ENCODE measurements at places on chromosomes 4 and X.
A peak's percentile ranks its signal among the peaks of the same experiment; 100 is the strongest.

- no peak for DNase-seq
Measured at GRCh38 chrX:84907324-84907968, 96.2 kb upstream of the APOOL start.

DNA sequence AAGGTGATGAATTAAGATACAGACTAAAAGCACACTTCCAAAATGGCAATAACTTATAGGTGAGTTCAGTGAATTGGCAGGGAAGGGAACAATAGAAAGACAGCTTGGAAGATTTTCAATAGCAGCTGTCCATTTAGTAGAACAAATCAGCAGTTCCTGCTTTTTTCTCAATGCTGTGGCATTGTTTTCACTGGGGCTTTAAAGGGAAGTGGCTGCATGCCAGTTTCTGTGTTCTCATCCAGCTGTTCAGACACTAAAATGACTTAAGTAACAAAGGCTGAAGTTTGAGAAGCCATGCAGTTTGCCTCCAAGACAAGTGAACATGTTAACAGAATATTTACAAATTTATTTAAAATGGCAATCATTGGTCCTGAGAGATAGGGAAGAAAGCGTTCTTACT lies 291.9 kb downstream of the FAM47A start:
- DNase-seq, result no peak

DNA sequence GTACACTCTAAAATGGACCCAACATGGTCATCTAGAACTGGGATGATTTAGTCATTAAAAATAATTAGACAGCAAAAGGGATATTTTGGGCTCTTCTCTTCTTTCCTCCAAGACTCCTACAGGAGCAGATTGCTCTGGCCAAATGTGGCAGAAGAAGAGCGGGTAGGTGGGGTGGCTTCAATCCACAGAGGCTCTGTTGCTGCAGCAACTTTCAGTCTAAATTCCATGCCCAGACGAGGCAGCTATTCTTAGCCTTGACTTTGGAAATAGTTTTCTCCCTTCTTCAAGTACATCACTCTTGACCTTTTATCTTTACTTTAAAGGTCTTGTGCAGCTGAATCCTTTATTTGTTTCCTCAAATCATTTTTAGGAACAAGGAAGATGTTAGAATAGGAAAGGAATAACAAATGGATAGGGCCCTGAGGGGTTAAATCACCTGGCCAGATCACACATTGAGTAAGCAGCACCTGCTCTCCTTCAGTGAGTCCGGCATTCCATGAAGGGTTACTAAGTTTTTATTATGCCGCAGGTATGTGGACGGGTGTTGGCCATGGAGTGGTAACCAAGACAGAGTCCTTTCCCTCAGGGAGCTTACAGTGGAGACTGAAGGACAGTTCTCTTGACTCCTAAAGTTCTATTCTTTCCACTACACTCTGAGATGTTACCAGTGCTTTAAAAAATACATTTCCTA lies 19.3 kb upstream of the SORBS2 start:
- no peak for DNase-seq

GRCh38 chr4:3041192-3042142 lies 32.9 kb downstream of the HTT-AS start:
- DNase-seq, result peak; percentile 55

- DNase-seq, result no peak
Measured at GRCh38 chr4:108473163-108473720, 147.1 kb upstream of the RPL34 start.

DNA sequence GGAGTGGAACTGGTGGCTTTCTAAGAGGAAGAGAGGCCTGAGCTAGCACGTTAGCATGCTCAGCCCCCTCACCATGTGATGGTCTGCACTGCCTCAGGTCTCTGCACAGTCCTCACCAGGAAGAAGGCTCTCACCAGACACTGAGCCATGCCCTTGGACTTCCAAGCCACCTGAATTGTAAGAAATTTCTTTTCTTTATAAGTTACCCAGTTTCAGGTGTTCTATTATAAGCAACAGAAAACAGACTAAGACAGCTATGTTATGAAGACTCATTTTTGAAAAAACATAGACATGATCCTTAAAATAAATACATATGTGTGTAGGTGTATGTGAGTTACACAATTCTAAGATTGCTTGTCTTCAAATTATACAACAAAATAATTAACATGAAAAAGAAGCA lies 74.7 kb downstream of the CEP44 start:
- no peak for DNase-seq

DNA sequence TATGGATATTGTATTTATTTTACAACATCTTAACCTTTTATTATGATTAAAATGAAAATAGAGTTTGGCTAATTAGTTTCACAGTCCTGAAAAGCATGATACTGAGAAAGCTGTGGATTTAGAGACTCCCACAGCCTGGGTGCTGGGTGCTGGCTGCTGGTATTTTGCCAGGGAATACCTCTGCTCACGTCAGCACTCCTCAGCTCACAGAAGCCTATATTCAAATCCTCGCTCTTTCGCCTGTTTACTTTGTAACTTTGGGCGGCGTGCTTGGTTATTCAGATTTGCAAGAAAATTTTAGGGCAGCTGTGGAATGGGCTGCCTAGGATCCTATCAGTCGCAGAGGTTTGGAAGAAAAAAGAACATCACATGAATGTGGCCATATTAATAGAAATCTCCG lies 261.8 kb downstream of the DCTD start:
- DNase-seq, result no peak

GRCh38 chr4:66795724-66796123 lies 749.6 kb downstream of the CENPC start:
- DNase-seq, result no peak

GRCh38 chr4:2792711-2793585 lies at the start of gene SH3BP2:
Gene SH3BP2, plus strand, starts transcription at chr4:2793085. Its CDS starts 27,533 bp downstream, at chr4:2820618.
- DNase-seq, result peak; percentile 80

DNA sequence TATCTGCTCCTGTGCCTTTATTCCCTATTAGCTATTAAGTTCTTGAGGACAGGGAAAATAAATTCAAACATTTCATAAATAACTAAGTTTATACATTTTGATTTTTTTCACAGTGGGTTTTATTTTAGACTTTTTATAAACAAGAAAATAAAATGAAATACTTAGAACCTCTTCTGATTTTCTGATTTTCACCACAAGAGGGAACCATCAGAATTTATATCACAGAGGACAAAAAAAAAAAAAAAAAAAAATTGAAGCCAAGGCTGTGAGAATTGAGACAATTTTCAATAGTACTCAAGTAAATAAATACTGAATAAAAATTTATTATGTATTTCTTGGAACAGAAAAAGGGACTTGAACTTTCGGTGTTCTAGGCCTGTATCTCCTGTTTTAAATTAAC lies 288.1 kb downstream of the SH3BGRL start:
- no peak for DNase-seq

DNA sequence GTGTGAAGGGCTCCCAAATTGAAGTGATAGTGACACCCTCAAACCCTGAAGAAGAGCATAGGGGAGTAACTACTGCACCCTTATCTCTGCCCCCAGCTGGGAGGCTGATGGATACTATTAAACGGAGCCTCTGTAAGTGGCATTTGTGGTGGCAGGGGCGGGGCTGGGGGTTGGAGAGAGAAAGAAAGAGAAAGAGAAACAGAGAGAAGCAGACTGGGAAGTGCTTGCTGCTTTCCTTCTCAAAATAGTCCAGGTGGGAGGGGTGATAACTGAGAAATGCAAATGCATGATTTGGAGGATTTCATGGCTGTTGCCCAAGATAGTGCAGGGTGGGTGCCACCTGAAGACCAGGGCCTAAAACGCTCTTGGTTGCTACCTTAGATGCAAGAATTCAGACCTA lies 253.5 kb upstream of the GATB start:
- peak; percentile 51 for DNase-seq

GRCh38 chr4:52939739-52940138 lies 77.6 kb downstream of the RASL11B start:
- DNase-seq, result no peak

GRCh38 chr4:184893801-184894571 lies 68.2 kb upstream of the ACSL1 start:
- DNase-seq, result no peak

DNA sequence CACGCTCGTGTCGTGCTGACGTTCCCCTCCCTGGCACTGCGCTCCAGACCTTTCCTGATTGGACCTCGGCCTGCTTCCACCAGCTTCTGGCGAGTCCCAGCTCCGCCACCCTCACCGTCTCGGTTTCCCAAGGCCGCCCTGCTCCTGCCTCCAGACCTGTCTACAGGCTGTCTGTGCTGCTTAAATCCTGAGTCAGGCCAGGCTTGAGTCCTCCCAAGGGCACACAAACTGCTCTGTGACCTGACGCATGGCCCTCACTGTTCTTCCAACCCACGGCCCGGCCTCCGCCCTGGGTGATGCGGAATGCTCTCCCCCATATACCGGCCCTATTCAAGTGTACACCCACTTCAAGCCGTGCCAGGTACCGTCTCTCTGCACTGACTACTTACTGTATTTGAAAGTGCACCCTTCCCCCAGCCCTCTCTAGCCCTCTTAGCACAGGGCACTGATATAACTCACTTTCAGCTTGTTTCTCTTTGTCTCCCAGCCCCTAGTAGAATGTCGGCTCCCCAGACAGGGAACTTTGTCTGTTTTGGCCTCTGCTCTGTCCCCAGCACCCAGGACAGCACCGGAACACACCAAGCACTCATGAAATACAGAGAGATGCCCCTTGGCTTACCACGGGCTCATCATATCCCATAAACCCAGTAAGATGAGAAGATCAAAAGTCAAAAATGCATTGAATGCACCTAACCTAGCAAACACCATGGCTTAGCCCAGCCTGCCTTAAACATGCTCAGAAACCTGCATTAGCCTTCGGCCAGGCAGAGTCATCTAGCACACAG lies 63.1 kb upstream of the AFAP1 start:
- DNase-seq, result no peak

GRCh38 chr4:169268951-169269760 lies 1.6 kb downstream of the SH3RF1 start:
- DNase-seq, result no peak

GRCh38 chrX:928606-929005 lies 283.8 kb downstream of the CRLF2 start:
- no peak for DNase-seq

GRCh38 chrX:140432346-140433175 lies 72.3 kb downstream of the SOX3 start:
- DNase-seq, result no peak

DNA sequence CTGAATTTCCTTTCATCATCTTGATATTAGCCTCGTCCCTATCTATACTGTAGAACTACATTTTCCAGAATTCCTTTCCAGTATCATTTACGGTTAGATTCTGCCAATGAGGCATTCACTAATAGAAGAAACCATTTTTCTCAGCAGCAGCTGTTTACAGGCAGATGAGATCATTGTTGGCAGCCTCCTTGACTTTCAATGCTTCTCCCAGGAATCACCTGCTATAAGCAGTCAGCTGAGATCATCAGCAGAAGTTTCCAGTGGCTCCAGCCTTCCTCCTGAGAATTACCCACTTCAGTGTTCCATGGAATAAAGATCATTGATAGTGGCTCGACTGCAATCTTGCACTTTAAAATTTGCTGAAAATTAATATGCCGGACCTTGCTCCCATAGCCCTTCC lies 157.3 kb upstream of the TET2 start:
- no peak for DNase-seq

DNA sequence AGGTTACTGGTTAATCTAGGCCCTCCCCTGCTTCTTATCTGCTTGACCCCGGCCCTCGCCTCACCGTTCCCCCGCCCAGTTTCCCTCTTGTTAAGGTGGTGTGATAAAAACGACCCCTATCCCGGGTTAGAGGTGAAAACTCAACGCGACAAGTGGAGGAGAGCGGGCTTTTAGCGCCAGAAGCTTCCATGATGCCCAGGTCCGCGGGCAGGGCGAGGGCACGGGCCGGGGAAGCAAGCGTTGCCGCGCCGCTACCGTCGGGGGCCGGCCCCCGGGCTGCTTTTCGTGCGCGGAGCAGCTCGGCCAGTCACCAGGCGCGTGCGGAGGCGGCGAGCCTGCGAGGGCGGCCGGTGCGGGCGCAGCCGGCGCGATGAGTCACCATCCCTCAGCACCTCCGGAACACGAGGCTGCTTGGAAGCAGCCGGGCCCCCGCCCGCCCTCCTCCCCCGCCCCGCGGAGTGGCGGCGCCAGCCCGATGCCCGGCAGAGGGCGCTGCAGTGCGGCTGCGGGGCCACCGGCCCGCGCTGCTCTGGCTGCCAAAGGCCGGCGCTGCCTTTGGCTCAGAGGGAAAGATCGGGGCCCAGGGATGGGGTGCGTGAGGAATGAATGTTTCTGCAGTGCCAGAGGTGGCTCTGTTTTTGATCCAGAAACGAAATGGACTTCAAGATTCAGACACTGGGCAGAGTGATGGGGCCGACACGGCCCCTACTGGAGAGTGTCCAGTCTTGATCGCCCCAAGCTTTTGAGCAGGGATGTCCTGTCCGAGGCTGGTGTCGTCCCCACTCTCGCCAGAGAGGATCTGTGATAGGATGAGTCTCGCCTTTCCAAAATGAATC lies 107.8 kb downstream of the NHSL2 start:
- DNase-seq, result peak; percentile 86

- no peak for DNase-seq
Measured at GRCh38 chrX:115392871-115393270, 103.4 kb downstream of the LUZP4 start.

DNA sequence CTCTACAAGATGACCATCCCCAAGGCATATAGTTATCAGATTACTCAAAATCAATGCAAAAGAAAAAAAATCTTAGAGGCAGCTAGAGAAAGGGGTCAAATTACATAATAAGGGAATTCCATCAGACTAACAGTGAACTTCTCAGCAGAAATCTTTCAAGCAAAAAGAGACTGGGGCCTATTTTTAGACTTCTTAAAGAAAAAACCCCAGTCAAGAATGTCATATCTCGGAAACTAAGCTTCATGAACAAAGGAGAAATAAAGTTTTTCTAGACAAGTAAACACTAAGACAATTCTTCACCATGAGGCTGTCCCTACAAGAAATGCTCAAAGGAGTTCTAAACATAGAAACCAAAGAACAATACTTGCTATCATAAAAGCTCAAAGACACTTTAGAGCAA lies 51.7 kb downstream of the RAB28 start:
- DNase-seq, result no peak

DNA sequence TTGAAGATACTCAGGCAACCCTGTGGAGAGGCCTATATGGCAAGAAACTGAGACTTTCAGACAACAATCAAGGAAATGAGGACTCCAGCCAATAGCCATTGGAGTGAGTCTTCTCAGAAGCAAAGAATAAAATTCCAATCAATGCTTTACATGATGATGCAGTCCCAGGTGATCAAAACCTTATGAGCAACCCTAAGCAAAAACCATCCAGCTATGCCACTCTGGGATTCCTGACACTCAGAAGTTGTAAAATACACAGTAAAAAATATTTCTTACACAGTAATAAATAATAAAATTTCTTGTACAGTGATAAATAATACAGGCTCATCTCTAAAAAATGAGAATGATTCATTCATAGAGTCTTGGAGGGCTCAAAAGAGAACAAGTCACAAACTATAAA lies 150.6 kb downstream of the IL15 start:
- no peak for DNase-seq

DNA sequence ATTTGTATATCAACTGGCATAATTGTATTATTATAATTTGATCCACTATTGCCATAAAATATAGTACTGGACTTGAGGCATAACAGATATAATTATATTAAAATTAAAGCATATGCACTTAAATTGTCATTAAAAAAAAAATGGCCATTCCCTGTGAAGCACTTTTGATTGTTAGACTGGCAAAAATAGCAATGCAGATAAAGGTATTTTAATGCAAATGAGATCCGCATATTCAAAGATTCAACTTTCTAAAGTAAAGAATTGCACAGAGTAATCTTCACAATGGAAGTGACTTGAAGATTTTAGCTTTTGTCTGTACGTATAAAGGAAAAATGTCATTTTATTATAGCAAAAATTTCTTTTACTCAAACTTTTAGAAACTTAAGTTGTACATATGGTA lies 871.8 kb upstream of the PABPC4L start:
- DNase-seq, result no peak

- no peak for DNase-seq
Measured at GRCh38 chrX:85994228-85994627, 53.1 kb downstream of the CHM start.
